MCF 10A (cell line): ENCODE measurements at places on chromosomes 4 and X. TPM values are rescaled to one million over a fixed set of nuclear protein-coding genes. Genes with fewer than 3 reads are reported as not detected.

The PGK1 gene
- 279 and 310 TPM in 2 replicates for total RNA-seq

- peak overlapping the region; percentile 85 for H3K4me3 ChIP-seq
- no peaks in the 10 kb centered on the region for H3K27me3 ChIP-seq
- H3K36me3 ChIP-seq, result peaks cover 6% of the 10 kb centered on the region
- H3K27ac ChIP-seq, result peak overlapping the region; percentile 79
- peak; percentile 34 for DNase-seq
- no peaks in the 10 kb centered on the region for H3K4me1 ChIP-seq
These were observed 731 bp downstream of the BRWD3 start for GRCh38 chrX:80808881-80809411.

- no peaks in the 10 kb centered on the region for H3K36me3 ChIP-seq
- peaks cover 26% of the 10 kb centered on the region for H3K4me1 ChIP-seq
- peak; percentile 33 for DNase-seq
- H3K27ac ChIP-seq, result peak overlapping the region; percentile 8
- H3K4me3 ChIP-seq, result no peak overlapping the region
- H3K27me3 ChIP-seq, result no peaks in the 10 kb centered on the region
These were observed 7.9 kb downstream of the SLC10A6 start for GRCh38 chr4:86841309-86841708.

DNA sequence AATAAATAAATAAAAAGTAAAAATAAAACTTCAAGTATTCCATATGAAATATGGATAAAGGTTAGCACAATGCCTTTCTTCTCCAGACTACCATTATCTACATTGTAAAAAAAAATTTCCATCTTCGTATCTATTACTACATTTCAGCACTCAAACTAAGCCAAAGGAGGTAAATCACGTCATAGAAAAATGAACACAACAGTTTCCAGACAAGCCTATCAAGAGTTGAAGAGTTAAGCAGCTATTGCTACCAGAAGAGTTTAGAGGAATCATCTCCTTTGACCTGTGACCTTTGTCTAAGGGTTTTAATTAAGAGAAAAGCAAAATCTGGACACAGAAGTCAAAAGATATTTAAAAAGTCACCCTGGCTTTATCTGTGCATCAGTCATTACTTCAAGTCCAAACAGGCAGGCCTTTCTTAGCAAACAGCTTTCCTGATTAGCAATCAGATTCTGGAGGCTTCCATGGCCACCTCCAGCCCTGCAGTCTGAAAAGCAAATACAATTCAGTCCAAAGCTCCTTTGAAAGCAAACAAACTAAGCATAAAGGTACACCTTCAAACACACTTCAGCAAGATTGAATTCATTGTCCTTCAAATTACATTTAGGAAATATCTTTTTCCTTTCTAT lies 82.2 kb downstream of the APBB2 start:
- H3K27ac ChIP-seq, result peak overlapping the region; percentile 82
- H3K36me3 ChIP-seq, result peaks cover 24% of the 10 kb centered on the region
- no peak overlapping the region for H3K4me3 ChIP-seq
- no peaks in the 10 kb centered on the region for H3K27me3 ChIP-seq
- no peak for DNase-seq

DNA sequence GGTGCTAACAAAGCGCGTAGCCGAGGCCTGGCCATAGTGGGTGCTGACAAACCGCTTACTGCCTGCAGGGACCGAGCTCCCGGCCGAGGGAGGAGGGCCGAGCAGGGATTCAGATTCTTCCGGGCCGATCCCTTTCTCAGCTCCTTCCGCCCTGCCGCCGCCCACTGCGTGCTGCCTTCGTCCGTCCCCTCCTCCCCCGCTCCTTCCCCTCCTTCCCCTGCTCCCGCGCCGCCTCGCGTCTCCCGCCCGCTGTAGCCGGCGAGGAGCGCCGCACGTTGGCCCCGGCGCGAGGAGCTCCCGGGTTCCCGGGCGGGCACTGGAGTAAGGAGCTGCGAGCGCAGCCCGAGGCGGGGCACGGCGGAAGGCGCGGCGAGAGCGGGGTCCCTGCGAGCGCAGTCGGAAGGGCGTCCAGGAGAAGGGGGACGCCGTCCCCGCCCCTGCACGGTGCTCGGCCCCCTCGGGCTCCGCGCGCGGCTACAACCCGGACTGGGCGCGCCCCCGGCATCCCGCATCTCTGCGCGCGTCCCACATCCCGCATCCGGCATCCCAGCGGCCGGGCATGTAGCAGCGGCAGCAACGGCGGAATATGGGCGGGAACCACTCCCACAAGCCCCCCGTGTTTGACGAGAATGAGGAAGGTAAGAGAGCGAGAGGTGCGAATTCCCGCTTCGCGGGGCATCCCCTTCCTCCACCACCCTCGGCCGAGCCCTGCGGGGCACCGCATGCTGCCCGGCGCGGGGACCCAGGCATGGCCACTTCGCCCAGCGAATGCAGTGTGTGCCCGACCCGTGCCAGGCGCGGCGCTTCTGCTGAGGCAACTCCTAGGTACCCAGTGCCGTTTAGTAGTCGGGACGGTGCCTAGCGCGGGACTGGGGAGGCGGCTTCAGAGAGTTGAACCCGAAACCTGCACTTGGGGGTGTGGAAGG lies at the start of gene STK32B:
TSS of gene STK32B (plus strand) at position 203 of the 926 bp plus-strand sequence.
- DNase-seq, result peak; percentile 45
- no peak within 1 kb of the TSS for H3K27ac ChIP-seq
- no peaks in the 10 kb centered on the region for H3K27me3 ChIP-seq
- peak within 1 kb of the TSS; percentile 68 for H3K4me3 ChIP-seq

GRCh38 chr4:55928846-55929245 lies 19.9 kb upstream of the CEP135 start:
- DNase-seq, result no peak
- no peak overlapping the region for H3K4me3 ChIP-seq
- no peaks in the 10 kb centered on the region for H3K4me1 ChIP-seq
- H3K36me3 ChIP-seq, result no peaks in the 10 kb centered on the region
- no peak overlapping the region for H3K27ac ChIP-seq
- H3K27me3 ChIP-seq, result no peaks in the 10 kb centered on the region
